Myocyte (in vitro differentiated cells): ENCODE measurements at places on chromosomes 4 and X. TPM values are rescaled to one million over a fixed set of nuclear protein-coding genes. Genes with fewer than 3 reads are reported as not detected.

Gene COL4A6
- total RNA-seq = 0.27 and 0.47 TPM in 2 replicates

Gene TCEAL5
- total RNA-seq = not detected in 2 replicates

Gene DGKK
- total RNA-seq = not detected in 2 replicates

Gene ACTRT1
- total RNA-seq = not detected in 2 replicates

Gene AMMECR1
- total RNA-seq = 12.5 and 17.4 TPM in 2 replicates

Gene IL21
- total RNA-seq = not detected in 2 replicates

Gene RASGEF1B
- total RNA-seq = 0.21 TPM in 1 of 2 replicates, not detected in the other

Gene STOX2
- total RNA-seq = 0.31 and 0.53 TPM in 2 replicates

Gene MSX1
- total RNA-seq = 13.5 and 15.1 TPM in 2 replicates

Gene HGFAC
- 0.47 and 0.48 TPM in 2 replicates for total RNA-seq

Gene FAM47E
- 0.13 and 0.21 TPM in 2 replicates for total RNA-seq

Gene TMPRSS11A
- total RNA-seq = not detected in 2 replicates

Gene FABP2
- not detected in 2 replicates for total RNA-seq

Gene HOPX
- 4.1 and 9.4 TPM in 2 replicates for total RNA-seq

Gene PGAM4
- not detected in 2 replicates for total RNA-seq

Gene TMEM150C
- total RNA-seq = 0.05 and 1.5 TPM in 2 replicates

Gene CRMP1
- 23.2 and 23.6 TPM in 2 replicates for total RNA-seq

Gene ARHGEF38
- total RNA-seq = 0.13 and 0.47 TPM in 2 replicates

Gene XK
- 0.47 and 0.88 TPM in 2 replicates for total RNA-seq

Gene SPINK2
- total RNA-seq = not detected in 2 replicates

Gene NPY2R
- total RNA-seq = not detected in 2 replicates

Gene MAGEB2
- total RNA-seq = not detected in 2 replicates

Gene ARMCX4
- total RNA-seq = 0.78 and 0.86 TPM in 2 replicates

Gene GASK1B
- 75.9 and 106 TPM in 2 replicates for total RNA-seq

Gene MAP7D2
- 0.05 TPM in 1 of 2 replicates, not detected in the other for total RNA-seq

Gene FGFBP2
- total RNA-seq = 3.0 TPM in 1 of 2 replicates, not detected in the other

Gene ASMTL
- total RNA-seq = 15.8 and 18.8 TPM in 2 replicates

Gene LGI2
- not detected in 2 replicates for total RNA-seq

Gene MAGEA2
- not detected in 2 replicates for total RNA-seq

Gene HEPH
- total RNA-seq = 31.3 and 38.0 TPM in 2 replicates

Gene XAGE1A
- not detected in 2 replicates for total RNA-seq

Gene DMP1
- 0.08 TPM in 1 of 2 replicates, not detected in the other for total RNA-seq

Gene USP11
- 42.6 and 53.9 TPM in 2 replicates for total RNA-seq

Gene UFSP2
- total RNA-seq = 38.4 and 43.3 TPM in 2 replicates

Gene PLCXD1
- 2.0 and 4.9 TPM in 2 replicates for total RNA-seq

Gene GAGE13
- not detected in 2 replicates for total RNA-seq

Gene TREX2
- total RNA-seq = 0.78 and 1.5 TPM in 2 replicates

Gene F11
- total RNA-seq = not detected in 2 replicates

Gene PHOX2B
- not detected in 2 replicates for total RNA-seq

Gene CFP
- 0.08 and 0.47 TPM in 2 replicates for total RNA-seq

Gene STBD1
- 12.5 and 15.8 TPM in 2 replicates for total RNA-seq

Gene TMEM47
- 69.2 and 81.1 TPM in 2 replicates for total RNA-seq

Gene NUDT11
- 7.0 and 10.6 TPM in 2 replicates for total RNA-seq

Gene MAGEA11
- total RNA-seq = not detected in 2 replicates

Gene TRPC5OS
- not detected in 2 replicates for total RNA-seq

Gene KLF3
- total RNA-seq = 12.5 and 15.7 TPM in 2 replicates

Gene LIMCH1
- 67.7 and 83.0 TPM in 2 replicates for total RNA-seq

Gene DAPP1
- total RNA-seq = not detected in 2 replicates

Gene CNKSR2
- total RNA-seq = 0.96 TPM in 1 of 2 replicates, not detected in the other

Gene ADGRL3
- total RNA-seq = 0.08 and 0.62 TPM in 2 replicates

Gene TLR10
- total RNA-seq = not detected in 2 replicates
